ENCODE measurements at places on chromosomes 13 and 19. TPM values are rescaled to one million over a fixed set of nuclear protein-coding genes. Genes with fewer than 3 reads are reported as not detected.

- no peaks in the 10 kb centered on the region for H3K36me3 ChIP-seq
- no peaks in the 10 kb centered on the region for H3K27me3 ChIP-seq
- DNase-seq: no peak
- peak overlapping the region; percentile 33 for H3K4me3 ChIP-seq
These were observed 557.1 kb downstream of the DACH1 start for GRCh38 chr13:71309905-71310304.

DNA sequence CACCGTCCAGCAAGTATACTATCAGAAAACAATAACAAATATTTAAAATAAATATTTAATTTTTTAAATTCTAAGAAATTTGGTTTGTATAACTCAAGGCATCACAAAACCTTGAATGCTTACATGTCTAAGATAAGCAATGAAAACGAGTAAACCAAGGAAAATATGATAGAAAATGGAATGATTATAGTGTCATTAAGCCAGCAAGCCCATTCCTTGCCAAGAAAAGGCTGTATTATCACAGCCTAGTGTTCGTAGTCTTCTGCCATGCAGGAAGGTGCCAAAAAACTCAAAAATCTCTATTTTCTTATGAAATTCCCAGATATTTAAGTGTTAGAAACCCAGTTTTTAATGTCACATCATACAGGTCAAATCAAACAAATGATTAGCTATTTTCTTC lies 136.4 kb downstream of the STOML3 start:
- H3K4me1 ChIP-seq: no peaks in the 10 kb centered on the region
- H3K27ac ChIP-seq: no peak overlapping the region
- no peaks in the 10 kb centered on the region for H3K36me3 ChIP-seq

DNA sequence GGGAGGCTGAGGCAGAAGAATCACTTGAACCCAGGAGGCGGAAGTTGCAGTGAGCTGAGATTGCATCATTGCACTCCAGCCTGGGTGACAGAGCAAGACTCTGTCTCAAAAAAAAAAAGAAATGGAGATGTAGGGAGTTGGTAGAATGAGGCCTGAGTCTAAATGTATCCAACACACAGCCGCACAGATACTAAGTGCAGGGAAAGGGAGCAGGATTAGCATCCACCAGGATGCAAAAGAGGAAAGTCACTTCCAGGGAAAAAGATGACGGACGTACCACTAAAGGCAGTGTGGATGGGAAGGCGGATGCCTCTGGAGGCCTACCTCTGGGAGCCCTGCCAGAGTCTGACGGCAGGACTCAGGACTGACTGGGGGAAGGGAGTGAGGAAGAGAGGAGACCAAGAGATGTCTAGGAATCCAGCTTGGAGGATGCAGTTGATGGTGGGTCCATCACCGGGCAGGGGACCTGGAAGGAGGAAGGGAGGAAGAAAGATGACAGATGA lies 6.8 kb downstream of the FAM98C start:
- DNase-seq: peak; percentile 52
- H3K27ac ChIP-seq: no peak overlapping the region
- no peaks in the 10 kb centered on the region for H3K4me1 ChIP-seq

DNA sequence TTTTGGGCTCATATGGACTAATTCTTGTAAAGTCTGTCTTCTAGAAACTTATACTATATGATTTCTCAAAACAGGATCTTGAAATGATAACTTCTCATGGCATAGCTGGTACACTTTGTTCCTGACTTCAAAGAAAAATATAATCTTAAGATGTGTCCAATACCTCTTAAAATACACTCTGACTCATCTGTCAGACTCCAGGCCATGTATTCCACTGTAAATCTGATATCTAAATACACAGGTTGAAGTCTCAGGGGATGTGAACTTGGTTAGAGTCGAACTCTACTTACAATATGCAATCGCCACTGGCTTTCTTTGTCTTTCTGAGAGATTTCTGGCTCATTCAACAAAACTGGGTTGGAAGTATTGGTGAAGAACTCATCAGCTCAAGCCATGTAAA lies 99.8 kb downstream of the LACC1 start:
- no peak for DNase-seq
- H3K4me3 ChIP-seq: no peak overlapping the region
- H3K27me3 ChIP-seq: no peaks in the 10 kb centered on the region
- H3K27ac ChIP-seq: no peak overlapping the region
- H3K4me1 ChIP-seq: peaks cover 8% of the 10 kb centered on the region

The SHISA7 gene
- total RNA-seq: not detected

GRCh38 chr19:34707661-34708060 lies 26.4 kb upstream of the ZNF181 start:
- DNase-seq: no peak
- no peak overlapping the region for H3K27ac ChIP-seq
- no peaks in the 10 kb centered on the region for H3K4me1 ChIP-seq
- peaks cover 5% of the 10 kb centered on the region for H3K27me3 ChIP-seq

The PSG11 gene
- total RNA-seq: not detected

DNA sequence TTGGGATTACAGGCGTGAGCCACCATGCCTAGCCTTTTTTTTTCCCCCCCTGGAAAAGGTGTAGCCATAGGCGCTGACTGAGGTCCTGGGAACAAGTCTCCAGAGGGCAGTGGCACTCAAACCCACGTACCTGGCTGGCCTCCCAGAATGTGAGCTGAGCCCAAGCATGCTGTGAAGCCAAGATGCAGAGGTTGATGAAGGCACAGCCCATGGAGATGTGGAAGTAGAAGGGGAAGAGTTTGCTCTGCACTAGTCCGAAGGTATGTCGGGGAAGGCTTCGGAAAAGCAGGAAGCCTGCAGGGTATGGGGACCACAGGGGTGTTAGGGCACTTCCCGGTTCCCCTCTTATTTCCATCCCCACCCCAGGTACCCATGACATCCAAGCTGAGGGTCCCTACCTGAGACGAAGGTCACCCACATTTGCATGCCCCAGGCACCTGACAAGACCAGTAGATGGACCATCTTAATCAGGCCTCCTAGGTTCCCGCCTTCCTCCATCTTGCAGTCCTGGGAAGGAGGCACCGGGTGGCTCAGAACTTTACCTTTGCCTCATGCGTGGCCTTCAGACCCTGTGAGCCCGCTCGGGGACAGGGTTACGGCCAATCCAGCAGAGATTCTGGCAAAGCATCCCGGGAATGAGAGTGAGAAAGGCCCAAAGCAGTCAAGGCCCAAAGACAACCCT lies 805 bp downstream of the TMEM205 start:
- H3K27ac ChIP-seq: peak overlapping the region; percentile 89
- no peaks in the 10 kb centered on the region for H3K27me3 ChIP-seq
- no peak for DNase-seq
- H3K4me1 ChIP-seq: peaks cover 34% of the 10 kb centered on the region
- H3K36me3 ChIP-seq: peaks cover 17% of the 10 kb centered on the region
- peak overlapping the region; percentile 91 for H3K4me3 ChIP-seq

The ATXN8OS gene
- total RNA-seq: not detected

The SIX5 gene
- 21.8 TPM for total RNA-seq

GRCh38 chr13:23986619-23987018 lies 89.3 kb upstream of the C1QTNF9B start:
- H3K4me3 ChIP-seq: no peak overlapping the region
- no peaks in the 10 kb centered on the region for H3K36me3 ChIP-seq
- H3K4me1 ChIP-seq: peaks cover 20% of the 10 kb centered on the region

GRCh38 chr13:77975358-77976042 lies 56.9 kb upstream of the EDNRB start:
- no peaks in the 10 kb centered on the region for H3K36me3 ChIP-seq
- H3K27ac ChIP-seq: no peak overlapping the region
- H3K4me3 ChIP-seq: no peak overlapping the region
- DNase-seq: no peak
- H3K27me3 ChIP-seq: no peaks in the 10 kb centered on the region

GRCh38 chr19:10361569-10362011 lies 18.8 kb downstream of the TYK2 start:
- no peak overlapping the region for H3K27ac ChIP-seq
- H3K27me3 ChIP-seq: no peaks in the 10 kb centered on the region
- no peak overlapping the region for H3K4me3 ChIP-seq
- DNase-seq: no peak

- no peak overlapping the region for H3K4me3 ChIP-seq
- peaks cover 46% of the 10 kb centered on the region for H3K27me3 ChIP-seq
- no peak overlapping the region for H3K27ac ChIP-seq
- peaks cover 11% of the 10 kb centered on the region for H3K4me1 ChIP-seq
These were observed 183.5 kb upstream of the UBL3 start for GRCh38 chr13:30033681-30034457.

- no peak for DNase-seq
- no peak overlapping the region for H3K4me3 ChIP-seq
- H3K27ac ChIP-seq: no peak overlapping the region
These were observed 1047.9 kb upstream of the SLC10A2 start for GRCh38 chr13:104114101-104114500.

The RNF113B gene
- total RNA-seq: not detected

DNA sequence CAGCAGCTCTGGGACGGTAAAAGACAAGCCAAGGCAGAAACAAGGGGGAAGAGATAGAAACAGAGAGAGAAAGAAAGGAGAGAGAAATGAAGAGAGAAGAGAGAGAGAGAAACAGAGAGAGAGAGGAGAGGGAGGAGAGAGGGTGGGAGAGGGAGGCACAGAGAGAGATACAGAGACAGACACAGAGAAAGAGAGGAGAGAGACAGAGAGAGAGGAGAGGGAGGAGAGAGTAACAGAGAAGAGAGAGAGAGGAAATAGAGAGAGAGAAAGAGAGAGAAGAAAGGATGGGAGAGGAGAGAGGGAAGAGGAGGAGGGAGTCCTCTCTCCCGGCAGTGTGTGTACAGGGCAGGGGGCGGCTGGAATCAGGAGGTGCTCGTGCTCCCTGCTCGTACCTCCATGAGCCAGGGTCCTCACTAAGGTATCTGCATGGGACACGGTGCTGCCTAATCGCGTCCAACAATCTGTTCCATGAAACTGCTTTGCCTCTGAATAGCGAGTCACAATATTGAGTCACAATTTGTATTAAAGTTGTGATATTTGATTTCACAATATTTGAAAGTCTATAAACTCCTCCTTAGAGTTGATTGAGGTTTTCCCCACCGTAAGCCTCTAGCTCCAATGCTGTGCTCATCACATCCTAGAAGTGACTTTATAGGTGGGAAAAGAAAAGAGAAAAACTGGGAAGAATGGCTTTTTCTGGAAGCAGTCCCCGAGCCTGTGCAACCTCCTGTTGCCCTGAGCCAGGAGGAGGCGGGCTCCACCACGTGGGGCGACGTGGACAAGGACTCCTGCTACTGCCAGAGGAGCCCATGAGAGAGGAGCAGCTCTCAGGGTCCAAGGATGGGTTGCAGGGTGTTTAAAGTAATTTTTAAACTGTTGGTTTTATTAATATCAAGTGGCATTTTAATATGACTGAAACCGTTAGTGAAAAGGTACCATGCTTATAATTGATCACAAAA lies 81.7 kb upstream of the ARHGEF7 start:
- peaks cover 16% of the 10 kb centered on the region for H3K27me3 ChIP-seq
- no peak overlapping the region for H3K27ac ChIP-seq
- H3K4me1 ChIP-seq: no peaks in the 10 kb centered on the region
- DNase-seq: no peak

DNA sequence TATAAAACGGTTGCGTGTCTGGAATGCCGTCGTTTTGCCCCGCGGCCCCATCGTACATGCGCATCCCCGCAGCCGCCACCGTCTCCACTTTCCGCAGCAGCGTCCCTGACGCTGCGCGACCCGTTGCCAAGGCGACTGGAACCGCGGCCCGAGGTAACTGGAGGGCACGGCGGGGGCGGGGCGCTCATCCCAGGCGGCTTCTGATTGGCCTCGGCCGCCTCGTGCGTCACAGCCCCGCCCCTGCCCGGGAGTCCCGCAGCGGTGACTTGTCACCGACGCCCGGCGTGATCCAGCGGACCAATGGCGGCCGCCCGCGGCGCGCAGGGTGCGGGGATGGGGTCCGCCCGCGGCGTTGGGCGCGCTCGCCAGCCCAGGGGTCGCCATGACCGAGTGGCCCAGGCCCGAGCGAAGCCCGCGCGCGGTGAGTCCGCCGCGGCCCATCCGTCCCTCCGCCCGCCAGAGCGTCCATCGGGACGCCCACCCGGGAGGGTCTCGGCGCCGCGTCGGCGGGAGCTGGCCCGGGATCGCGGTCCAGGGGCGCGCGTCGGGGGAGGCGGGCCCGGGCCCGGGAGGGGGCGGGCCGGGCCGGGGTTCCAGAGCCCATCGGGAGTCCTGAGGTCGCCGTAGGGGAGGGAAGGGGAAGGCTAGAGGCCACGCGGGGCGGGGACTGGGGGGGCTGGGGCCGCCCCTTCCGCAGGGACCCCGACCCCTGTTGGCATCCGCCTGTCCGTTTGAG lies at the start of gene ZSCAN1:
ZSCAN1 (plus strand) TSS at position 285 of the 736 bp plus-strand sequence. CDS start 3,812 bp downstream, outside the sequence.
- H3K36me3 ChIP-seq: no peaks in the 10 kb centered on the region

The LRRC63 gene
- not detected for total RNA-seq

The TRAPPC5 gene
- 116 TPM for total RNA-seq

DNA sequence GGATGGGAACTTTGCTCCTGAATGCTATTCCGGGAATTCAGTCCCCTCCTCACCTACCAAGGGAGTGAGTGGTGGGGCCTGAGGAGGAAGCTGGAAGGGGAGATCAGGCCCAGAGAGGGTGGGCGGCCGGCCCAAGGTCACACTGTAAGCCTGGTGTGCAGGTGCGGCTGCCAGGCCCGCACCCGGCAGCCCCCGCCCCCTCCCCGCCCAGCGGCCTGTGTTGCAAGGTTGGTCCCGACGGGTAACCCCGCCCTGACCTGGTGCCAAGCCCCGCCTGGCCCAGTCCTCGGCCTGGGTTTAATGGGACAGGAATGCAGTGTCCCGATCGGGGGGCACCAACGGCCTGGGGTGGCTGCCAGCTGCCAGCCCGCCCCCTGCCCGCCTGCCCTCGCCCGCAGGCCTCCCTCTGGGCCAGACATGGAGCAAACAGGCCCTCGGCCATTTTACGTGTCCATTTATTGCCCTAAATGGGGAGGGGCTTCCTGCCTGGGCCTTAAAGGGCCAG lies 5.5 kb downstream of the ZBTB7A start:
- H3K4me1 ChIP-seq: peaks cover 76% of the 10 kb centered on the region
- DNase-seq: peak; percentile 85
- peak overlapping the region; percentile 96 for H3K4me3 ChIP-seq
- H3K36me3 ChIP-seq: peaks cover 3% of the 10 kb centered on the region
- H3K27ac ChIP-seq: peak overlapping the region; percentile 96

- H3K27me3 ChIP-seq: no peaks in the 10 kb centered on the region
- peak; percentile 71 for DNase-seq
- H3K4me3 ChIP-seq: peak overlapping the region; percentile 69
These were observed 4.8 kb downstream of the EMP3 start for GRCh38 chr19:48330012-48330681.

DNA sequence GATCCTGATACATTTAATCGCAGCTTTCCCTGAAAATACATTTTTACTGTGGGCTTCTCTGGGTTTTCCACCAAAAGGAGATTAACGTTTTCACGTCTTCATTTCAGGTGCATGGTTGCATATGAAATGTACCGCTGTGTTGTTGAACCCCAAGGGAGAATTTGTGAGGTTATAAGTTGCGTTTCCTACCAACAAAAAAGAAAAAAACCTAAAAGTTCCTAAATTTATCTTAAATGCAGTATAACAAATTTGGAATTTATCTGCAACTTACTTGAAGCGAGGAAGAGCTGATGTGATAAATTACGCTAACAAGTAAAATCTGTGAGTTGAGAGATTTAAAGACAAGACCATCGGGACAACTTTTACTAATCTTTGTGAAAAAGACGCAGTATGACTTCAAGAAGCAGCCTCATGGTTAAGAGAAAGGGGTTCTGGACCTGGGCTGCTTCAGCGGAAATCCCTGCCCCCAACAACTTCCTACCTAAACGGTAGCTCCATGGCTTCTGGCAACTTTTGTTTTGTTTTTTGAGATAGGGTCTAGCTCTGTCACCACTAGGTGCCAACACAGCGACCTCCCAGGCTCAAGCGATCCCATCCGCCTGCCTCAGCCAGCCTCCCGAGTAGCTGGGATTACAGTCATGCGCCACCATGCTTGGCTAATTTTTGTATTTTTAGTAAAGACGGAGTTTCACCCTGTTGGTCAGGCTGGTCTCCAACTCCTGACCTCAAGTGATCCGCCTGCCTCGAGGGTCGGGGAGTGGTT lies 958 bp upstream of the OBI1 start:
- H3K27me3 ChIP-seq: peaks cover 4% of the 10 kb centered on the region
- DNase-seq: no peak
- peak overlapping the region; percentile 98 for H3K4me3 ChIP-seq
- peak overlapping the region; percentile 79 for H3K27ac ChIP-seq
- peaks cover 50% of the 10 kb centered on the region for H3K4me1 ChIP-seq

The CCDC169 gene
- 0.69 TPM for total RNA-seq
